Urothelium cell line (cell line): ENCODE measurements at places on chromosomes 5 and 9.

GRCh38 chr9:104982543-104982942, 54.6 kb upstream of the ABCA1 start:
- DNase-seq: no peak

DNA sequence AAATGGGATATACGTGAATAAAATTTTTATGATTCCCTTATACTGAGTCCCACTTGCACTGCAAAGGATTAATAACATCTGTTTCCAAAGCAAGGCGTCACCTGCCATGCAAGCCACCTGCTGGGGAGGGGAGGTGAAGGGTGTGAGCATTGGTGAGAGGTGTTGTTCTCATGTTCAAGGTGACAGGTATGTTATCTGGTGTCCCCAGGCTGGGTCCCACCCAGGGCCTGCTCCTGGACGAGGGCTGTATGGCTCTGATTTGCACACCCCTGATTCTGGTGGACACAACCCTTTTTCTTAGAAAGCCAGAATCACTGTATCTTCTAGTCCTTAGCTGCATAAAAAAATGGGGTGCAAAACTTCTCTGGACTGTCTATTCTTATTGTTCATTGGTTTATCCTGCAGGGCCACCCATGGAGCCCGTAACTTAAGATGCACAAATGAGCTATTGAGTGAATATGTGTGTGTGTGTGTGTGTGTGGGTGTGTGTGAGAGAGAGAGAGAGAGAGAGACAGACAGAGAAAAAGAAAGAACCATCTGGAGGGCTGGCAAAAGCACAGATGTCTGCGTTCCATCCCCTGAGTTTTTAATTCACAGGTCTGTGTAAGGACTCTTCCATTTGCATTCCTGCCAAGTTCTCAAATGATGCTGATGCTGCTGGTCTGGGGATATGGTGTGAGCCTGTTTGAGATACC, 53.7 kb downstream of the SYK start:
- no peak for DNase-seq

GRCh38 chr9:111926421-111926875, 29.8 kb downstream of the UGCG start:
- DNase-seq: no peak

GRCh38 chr5:35815089-35815936, 41.4 kb upstream of the IL7R start:
- peak; percentile 30 for DNase-seq

DNA sequence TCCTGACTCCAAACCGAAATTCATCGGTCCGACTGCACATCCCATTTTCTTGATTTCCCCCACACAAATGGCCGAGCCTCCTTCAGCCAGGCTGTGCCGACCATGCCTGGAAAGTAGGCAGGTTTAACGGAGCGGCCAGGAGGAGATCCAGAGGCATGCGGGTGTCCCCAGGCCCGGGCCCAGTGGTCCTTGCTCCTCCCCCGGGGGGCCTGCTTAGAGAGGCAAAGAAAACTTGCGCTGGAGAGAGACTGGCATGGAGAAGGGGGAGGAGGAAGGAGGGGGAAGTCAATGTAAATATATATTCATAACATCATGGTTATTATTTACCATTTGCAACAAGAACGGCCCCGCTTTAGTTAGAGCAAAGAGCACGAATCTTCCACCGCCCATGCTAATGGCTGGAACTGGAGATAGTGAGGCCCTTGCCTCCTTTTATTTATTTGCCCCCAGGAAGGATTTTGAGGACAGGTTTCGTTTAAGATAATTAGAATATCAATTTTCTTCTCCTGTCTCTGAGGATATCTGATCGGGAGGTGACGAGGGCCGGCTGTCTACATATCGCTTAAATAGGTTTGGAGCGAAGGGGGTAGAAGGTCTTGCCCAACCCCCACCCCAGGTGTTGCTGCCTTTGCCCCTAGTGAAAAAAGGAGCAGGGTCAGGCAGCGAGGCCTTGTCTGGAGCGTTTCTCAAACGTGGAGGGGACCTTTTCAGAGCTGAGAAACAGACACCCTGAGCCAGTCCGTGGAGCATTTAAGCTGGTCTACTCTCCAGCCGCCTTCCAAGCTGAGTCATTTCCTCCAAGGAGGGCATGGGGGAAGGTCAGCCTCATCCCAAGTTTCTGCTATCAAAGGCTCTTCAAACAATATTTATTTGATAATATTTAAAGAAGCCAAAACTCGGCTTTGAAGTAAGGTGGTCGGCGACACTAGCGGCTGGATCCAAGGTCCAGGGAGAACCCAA, 2.5 kb downstream of the BARHL1 start:
- peak; percentile 50 for DNase-seq

DNA sequence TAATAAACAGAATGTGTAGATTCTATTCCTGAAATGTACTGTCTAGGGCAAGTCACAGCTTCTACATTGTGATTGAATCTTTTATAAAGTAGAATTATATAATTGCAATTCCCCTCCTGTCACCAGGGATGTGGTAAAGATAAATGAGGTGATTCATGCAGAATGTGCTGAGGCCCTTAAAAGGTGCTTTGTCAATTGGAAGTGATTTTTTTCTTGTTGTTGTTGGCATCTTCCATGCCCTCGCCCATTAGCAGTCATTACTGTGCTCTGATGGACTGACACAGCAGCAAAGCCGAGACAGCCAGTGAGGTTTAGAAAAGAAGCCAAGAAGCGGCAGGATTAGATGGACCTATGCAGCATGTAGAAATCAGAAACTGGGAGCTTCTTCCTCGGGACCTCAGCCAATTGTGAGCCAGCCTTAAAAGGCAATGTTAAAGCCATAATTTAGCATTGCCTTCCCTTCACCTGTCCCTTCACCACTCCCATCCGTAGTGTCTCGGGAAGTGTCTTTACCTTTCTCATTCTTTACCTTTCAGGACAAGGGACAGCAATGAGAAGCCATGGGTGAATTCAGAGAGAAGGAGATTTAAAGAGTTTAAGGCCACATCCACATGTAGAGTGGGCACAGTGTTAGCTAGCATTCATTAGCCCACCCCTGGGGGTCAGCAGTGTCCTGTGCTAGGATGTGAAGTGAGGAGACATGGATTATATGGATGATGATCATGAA, 257.8 kb downstream of the PLK2 start:
- DNase-seq: peak; percentile 41

- no peak for DNase-seq
These were observed 42.2 kb upstream of the FBXW11 start for GRCh38 chr5:172048539-172049101.

- no peak for DNase-seq
These were observed 81.0 kb upstream of the EQTN start for GRCh38 chr9:27377811-27378456.

DNA sequence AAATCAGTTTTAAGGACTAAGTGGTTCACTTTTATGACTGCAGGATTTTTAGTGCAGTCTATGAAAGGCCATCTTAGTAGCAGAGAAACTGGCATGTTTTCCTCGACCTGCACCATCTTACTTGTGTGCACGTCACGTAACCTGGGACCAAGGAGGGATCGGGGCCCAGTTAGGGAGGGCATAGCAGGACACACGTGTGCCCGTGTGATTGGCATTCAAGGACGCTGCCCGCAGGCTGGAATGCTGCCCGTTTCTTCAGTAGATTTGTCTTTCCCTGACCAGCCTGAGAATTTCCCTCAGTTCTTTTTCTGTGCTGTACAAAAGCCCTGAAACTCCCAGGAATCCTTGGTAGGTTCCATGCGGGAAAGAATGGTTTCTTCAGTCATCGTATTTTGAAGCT, 196.3 kb downstream of the TRIO start:
- DNase-seq: no peak

- DNase-seq: no peak
These were observed at the start of gene FCN1 for GRCh38 chr9:134917431-134918373. TSS of gene FCN1 (minus strand) at chr9:134917912. CDS start at chr9:134917871, 41 bp downstream.

GRCh38 chr9:124005029-124005771, 6.4 kb upstream of the LHX2 start:
- no peak for DNase-seq

GRCh38 chr9:135422341-135422944, 57.1 kb upstream of the PPP1R26 start:
- no peak for DNase-seq

DNA sequence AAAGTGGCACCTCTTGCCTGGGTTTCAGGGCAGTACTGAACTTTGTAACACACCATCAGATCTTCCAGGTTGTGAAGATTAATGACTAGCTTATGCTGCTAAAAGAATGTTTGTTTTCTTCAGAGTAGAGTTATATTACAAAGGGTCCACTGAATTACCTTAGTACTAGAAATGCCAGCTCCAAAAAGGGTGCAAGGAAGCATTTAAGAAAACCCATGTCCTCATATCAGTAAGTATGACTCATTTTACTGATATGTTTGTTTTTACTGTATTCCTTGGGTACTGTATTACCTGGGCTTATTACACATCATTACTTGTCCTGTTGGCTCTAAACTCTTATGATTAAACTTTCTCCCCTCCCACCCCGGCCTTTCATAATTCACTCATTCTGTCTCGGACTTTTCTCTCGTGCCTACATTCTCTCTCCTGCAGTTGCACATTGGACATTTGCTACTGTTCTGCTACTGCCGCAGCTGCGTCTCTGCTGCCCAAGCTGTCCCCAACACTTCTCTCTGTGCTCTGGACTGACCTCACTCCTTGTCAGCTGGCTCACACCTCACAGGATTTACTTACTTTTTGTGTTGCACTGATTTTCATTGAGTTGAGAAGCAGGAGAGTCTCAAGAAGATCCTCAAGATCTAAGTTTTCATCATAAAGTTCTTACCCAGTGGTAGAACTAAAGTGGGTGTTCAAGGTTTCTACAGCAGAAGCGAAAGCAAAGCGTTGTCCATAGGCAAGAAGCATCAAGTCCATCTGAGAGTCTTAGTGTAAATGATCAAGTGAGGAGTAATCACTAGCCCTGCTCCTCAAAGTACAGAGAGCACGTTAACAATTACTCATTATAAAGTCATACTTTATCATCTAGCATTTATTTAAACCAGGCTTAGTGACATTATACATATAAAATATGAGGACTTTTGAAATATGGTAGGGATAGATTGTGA, 53.2 kb upstream of the C9orf72 start:
- DNase-seq: no peak

- DNase-seq: no peak
These were observed 64.5 kb downstream of the CEP120 start for GRCh38 chr5:123358751-123359150.

GRCh38 chr9:134669399-134669955, 27.9 kb downstream of the COL5A1 start:
- DNase-seq: no peak

DNA sequence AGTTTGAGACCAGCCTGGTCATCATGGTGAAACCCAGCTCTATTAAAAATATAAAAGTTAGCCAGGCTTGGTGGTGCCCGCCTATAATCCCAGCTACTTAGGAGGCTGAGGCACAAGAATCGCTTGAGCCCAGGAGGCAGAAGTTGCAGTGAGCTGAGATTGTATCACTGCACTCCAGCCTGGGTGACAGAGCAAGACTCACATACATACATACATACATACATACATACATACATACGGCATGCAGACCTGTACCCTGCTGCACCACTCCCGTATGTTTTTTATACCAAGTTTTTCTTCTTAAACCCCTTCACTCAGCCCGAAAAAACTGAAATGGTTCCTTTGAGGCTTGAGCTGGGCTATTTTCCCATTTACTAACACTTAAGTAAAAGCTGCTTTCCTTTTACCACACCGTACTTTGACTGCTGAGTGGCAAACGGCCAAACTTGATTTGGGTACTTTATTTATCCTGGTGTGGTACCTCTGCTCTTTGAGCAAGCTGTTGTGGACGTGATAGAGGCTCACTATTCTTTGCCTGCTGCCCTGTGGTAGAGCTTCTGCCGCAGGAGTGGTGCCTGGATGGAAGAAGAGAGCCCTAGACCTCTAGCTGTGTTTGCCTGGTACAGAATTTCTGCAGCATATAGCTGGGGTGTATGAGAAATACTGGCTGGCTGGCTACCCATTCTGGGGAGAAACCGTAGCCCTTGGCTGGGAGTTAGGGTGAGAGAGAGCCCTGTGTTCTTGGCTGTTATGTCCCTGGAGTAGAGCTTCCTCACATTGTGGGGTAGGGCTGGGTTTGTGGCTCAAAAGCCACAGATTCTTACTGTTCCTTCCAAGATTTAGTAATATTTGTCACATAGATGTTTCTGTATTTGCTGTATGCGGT, 19.4 kb downstream of the IPO11 start:
- DNase-seq: no peak

- DNase-seq: no peak
These were observed 3.3 kb downstream of the ACSL6 start for GRCh38 chr5:132008163-132008473.

DNA sequence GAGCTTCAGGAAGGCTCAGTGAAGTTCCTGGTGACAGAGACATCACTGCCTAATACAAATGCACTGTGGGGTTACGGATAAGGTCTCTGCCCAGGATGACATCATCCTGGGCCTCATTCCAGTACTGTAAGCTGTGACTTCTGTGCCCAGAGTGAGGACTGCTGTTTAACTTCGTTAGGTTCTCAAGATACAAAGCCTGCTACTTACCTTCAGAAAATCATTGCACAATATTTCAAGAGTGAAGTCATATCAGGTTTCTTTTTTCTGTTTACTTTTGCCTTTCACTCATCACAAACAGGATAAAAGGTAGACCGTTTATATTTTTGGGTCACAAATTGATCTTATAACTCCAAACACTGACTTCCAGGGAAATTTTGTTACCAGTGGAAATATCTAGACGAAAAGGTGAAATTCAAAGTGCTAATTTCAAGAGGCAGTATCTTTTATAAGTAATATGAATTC, 241.2 kb downstream of the PIK3R1 start:
- peak; percentile 70 for DNase-seq

- DNase-seq: no peak
These were observed 64.3 kb upstream of the SLC25A51 start for GRCh38 chr9:37968228-37968701.

GRCh38 chr9:21081999-21082398, 4.3 kb upstream of the IFNB1 start:
- DNase-seq: no peak

GRCh38 chr9:95508242-95508967, 8.4 kb downstream of the PTCH1 start:
- DNase-seq: no peak
